Gastrocnemius medialis (tissue), 4 donors: ENCODE measurements at places on chromosomes 2 and 18. TPM values are rescaled to one million over a fixed set of nuclear protein-coding genes. Genes with fewer than 3 reads are reported as not detected.

- DNase-seq: no peak
- H3K27ac ChIP-seq: no peak overlapping the region
- H3K36me3 ChIP-seq: no peaks in the 10 kb centered on the region
Observed at GRCh38 chr18:6943143-6943542, 174.5 kb downstream of the LAMA1 start.

ABCG5 gene
- total RNA-seq: not detected

- H3K27ac ChIP-seq: no peak overlapping the region
- H3K27me3 ChIP-seq: peaks cover 6% of the 10 kb centered on the region
- H3K4me1 ChIP-seq: no peaks in the 10 kb centered on the region
- H3K36me3 ChIP-seq: no peaks in the 10 kb centered on the region
- DNase-seq: no peak
- peak overlapping the region; percentile 38 for H3K4me3 ChIP-seq
Observed at GRCh38 chr2:95389245-95390119, 13.0 kb upstream of the FAHD2A start.

DNA sequence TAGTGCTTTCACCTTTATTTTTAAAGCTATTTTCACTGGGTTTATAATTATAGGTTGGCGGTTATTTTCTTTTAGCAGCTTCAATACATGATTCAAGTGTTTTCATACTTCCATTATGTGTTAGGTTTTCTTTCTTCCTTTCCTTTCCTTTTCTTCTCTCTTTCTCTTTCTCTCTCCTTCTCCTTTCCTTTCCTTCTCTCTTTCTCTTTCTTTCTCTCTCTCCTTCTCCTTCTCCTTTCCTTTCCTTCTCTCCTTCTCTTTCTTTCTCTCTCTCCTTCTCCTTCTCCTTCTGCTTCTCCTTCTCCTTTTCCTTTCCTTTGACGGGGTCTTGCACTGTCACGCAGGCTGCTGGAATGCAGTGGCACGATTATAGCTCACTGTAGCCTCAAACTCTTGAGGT is 36.0 kb downstream of the HAUS1 start:
- DNase-seq: no peak
- H3K4me3 ChIP-seq: no peak overlapping the region
- H3K27ac ChIP-seq: no peak overlapping the region
- H3K4me1 ChIP-seq: peaks cover 6% of the 10 kb centered on the region
- no peaks in the 10 kb centered on the region for H3K27me3 ChIP-seq
- no peaks in the 10 kb centered on the region for H3K36me3 ChIP-seq

DNA sequence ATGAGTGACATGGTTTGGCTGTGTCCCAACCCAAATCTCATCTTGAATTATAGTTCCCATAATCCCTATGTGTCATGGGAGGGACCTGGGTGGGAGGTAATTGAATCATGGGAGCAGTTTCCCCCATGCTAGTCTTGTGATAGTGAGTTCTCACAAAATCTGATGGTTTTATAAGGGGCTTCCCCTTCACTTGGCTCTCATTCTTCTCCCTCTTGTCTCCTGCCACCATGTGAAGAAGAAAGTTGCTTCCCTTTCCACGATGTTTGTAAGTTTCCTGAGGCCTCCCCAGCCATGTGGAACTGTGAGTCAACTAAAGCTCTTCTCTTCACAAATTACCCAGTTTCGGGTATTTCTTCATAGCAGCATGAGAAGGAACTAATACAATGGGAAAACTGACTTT is 14.0 kb downstream of the DNAH7 start:
- H3K4me1 ChIP-seq: no peaks in the 10 kb centered on the region
- no peaks in the 10 kb centered on the region for H3K27me3 ChIP-seq
- no peak for DNase-seq
- no peak overlapping the region for H3K27ac ChIP-seq

SLC9A4 gene
- total RNA-seq: not detected

DCC gene
- not detected for total RNA-seq

DNA sequence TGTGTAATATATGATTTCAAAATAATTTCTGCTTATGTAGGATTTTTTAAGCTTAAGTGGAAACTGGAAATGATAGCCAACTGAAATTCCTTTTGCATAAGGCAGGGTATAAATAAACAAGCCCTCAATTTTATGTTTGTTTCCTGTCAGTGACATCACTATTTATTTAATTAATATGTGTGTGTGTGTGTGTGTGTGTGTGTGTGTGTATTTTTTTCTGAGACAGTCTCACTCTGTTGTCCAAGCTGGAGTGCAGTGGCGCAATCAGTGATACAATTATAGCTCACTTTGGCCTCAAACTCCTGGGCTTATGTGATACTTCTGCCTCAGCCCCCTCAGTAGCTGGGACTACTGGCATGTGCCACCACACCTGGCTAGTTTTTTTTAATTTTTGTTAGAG is 29.3 kb upstream of the CYP20A1 start:
- H3K36me3 ChIP-seq: no peaks in the 10 kb centered on the region
- no peaks in the 10 kb centered on the region for H3K27me3 ChIP-seq
- no peaks in the 10 kb centered on the region for H3K4me1 ChIP-seq
- no peak overlapping the region for H3K4me3 ChIP-seq
- H3K27ac ChIP-seq: no peak overlapping the region

MOCOS gene
- 2.8 TPM for total RNA-seq

LOXHD1 gene
- 0.41 TPM for total RNA-seq

IL1RL1 gene
- total RNA-seq: 1.4 TPM

GRCh38 chr18:27540111-27540510 is 355.0 kb upstream of the CHST9 start:
- no peak for DNase-seq
- H3K27ac ChIP-seq: no peak overlapping the region
- no peak overlapping the region for H3K4me3 ChIP-seq
- H3K4me1 ChIP-seq: peaks cover 8% of the 10 kb centered on the region
- H3K27me3 ChIP-seq: no peaks in the 10 kb centered on the region
- H3K36me3 ChIP-seq: no peaks in the 10 kb centered on the region

DNA sequence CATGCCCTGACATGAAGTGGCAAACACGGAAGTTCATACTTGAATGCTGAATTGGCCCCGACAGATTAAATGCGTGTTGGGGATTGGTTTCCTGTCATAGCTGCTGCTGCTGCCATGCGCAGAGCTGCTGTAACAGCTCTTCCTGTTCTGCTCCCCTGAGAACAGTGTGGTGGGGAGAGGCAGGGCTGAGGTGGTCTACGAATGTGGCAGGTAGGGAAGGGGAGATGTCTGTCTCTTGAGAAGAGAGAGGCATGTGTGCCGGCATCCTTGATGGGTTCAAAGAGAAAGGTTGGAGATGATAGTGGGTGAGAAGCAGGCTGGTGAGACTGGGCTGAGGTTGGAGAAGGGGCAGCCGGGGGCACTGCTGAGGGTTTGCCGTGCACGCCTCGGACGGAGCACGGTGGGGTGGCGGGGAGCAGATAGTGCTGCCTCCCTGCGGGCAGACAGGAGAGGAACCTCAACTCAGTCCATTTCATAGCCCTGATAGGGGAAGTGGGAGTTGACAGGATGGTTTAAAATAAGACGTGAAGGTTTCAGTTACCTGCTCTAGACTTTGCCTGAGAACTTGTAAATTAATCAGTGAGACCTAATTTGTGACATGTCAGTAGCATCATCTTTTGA is 46.1 kb downstream of the TMEM185B start:
- no peaks in the 10 kb centered on the region for H3K36me3 ChIP-seq
- no peak overlapping the region for H3K4me3 ChIP-seq
- no peak for DNase-seq
- no peak overlapping the region for H3K27ac ChIP-seq
- H3K4me1 ChIP-seq: peaks cover 18% of the 10 kb centered on the region

DNA sequence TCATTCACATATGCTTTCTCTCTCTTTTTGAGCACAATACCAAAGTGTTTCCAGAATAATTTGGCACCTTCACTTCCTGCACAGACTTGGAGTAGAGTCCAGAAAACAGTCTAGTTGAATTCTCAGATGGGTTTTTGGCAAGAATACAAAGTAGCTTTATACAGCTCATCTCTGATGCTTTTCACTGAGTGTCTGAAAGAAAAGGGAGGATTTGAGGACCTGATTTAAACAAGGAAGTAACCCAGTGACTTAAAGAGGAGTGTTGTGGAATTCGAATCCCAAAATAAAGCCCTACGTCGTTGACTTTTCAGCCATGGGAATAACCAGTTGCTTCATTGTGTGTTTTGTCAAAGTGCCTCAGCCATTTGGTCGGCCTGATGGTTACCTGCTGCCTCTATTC is 31.8 kb downstream of the METAP1D start:
- no peak overlapping the region for H3K27ac ChIP-seq
- H3K4me3 ChIP-seq: no peak overlapping the region
- H3K4me1 ChIP-seq: no peaks in the 10 kb centered on the region
- no peaks in the 10 kb centered on the region for H3K36me3 ChIP-seq

GRCh38 chr2:152623775-152624174 is 93.5 kb downstream of the PRPF40A start:
- H3K4me3 ChIP-seq: no peak overlapping the region
- no peaks in the 10 kb centered on the region for H3K36me3 ChIP-seq
- no peaks in the 10 kb centered on the region for H3K27me3 ChIP-seq
- DNase-seq: no peak
- no peak overlapping the region for H3K27ac ChIP-seq

GRCh38 chr2:200092235-200092634 is 136.9 kb downstream of the MAIP1 start:
- H3K4me3 ChIP-seq: no peak overlapping the region
- no peaks in the 10 kb centered on the region for H3K27me3 ChIP-seq

- no peaks in the 10 kb centered on the region for H3K27me3 ChIP-seq
- no peak for DNase-seq
- no peaks in the 10 kb centered on the region for H3K36me3 ChIP-seq
- H3K4me3 ChIP-seq: peak overlapping the region; percentile 25
- H3K4me1 ChIP-seq: peaks cover 45% of the 10 kb centered on the region
Observed at GRCh38 chr18:11177382-11177781, 28.0 kb upstream of the PIEZO2 start.

DNA sequence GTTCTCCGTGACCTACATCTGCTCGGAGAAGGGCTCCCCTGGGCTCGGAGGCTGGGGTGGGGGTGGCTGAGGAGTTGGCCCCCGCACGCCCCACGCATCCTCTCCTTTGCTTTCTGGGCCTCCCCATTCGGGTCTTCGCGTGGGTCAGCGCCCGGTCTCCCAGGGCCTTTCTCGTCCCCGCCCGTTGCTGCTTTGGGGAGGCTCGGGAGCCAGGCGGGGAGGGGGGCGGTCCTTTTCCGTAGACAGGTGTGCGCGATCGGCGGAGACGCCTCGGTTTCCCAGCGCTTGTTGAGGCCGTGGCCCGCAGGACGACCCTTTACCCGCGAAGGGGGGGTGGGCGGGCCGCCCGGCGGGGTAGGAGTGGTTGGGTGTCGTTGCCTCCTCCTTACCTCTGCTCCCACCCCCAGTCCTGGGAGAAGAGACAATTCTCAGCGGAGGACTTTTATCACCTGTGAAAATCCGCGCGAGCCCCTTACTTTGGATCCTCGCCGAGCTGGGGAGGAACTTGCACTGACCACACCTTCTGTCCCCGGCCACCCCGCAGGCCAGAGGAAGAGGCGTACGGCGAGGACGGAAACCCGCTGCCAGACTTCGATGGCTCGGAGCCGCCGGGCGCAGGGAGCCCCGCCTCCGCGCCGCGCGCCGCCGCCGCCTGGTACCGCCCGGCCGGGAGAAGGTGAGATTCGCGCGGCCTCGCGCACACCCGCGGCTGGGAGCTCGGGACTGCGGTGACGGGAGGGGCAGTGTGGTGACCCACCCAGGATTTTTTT is 2.6 kb downstream of the ADCYAP1 start:
- H3K27ac ChIP-seq: no peak overlapping the region
- H3K4me1 ChIP-seq: peaks cover 23% of the 10 kb centered on the region
- no peaks in the 10 kb centered on the region for H3K36me3 ChIP-seq
- DNase-seq: no peak
- H3K4me3 ChIP-seq: peak overlapping the region; percentile 43

DNA sequence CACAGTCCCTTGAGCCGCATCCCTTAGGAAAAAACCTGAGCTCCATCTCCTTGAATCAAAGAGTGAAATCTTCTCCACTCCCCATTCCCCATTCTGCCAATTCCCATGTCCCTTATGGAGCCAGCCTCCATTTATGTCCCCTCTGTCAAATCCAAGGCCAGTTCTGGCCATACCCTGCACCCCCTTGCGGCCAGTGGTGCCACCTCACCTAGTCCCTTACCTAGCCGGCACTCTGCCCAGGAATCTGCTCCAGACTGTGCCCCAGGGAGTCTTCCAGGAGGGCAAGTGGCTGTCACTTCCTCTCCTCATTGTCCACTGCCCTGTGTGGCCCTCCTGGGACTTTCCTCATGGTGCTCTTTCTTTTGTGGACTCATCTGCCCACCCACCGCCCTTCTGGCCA is 195.4 kb upstream of the RMP24 start:
- H3K27me3 ChIP-seq: no peaks in the 10 kb centered on the region
- no peak overlapping the region for H3K4me3 ChIP-seq
- H3K4me1 ChIP-seq: no peaks in the 10 kb centered on the region
- DNase-seq: no peak

- H3K36me3 ChIP-seq: no peaks in the 10 kb centered on the region
- H3K27ac ChIP-seq: no peak overlapping the region
- H3K4me3 ChIP-seq: no peak overlapping the region
- H3K27me3 ChIP-seq: no peaks in the 10 kb centered on the region
Observed at GRCh38 chr2:112724591-112725525, 4.0 kb downstream of the NT5DC4 start.

EVX2 gene
- total RNA-seq: not detected

- peak overlapping the region; percentile 89 for H3K27ac ChIP-seq
- no peaks in the 10 kb centered on the region for H3K36me3 ChIP-seq
- H3K4me3 ChIP-seq: peak overlapping the region; percentile 69
- no peaks in the 10 kb centered on the region for H3K27me3 ChIP-seq
Observed at GRCh38 chr2:70123051-70123828, 36.0 kb downstream of the PCBP1 start.

CYRIA gene
- total RNA-seq: 8.0 TPM

DNA sequence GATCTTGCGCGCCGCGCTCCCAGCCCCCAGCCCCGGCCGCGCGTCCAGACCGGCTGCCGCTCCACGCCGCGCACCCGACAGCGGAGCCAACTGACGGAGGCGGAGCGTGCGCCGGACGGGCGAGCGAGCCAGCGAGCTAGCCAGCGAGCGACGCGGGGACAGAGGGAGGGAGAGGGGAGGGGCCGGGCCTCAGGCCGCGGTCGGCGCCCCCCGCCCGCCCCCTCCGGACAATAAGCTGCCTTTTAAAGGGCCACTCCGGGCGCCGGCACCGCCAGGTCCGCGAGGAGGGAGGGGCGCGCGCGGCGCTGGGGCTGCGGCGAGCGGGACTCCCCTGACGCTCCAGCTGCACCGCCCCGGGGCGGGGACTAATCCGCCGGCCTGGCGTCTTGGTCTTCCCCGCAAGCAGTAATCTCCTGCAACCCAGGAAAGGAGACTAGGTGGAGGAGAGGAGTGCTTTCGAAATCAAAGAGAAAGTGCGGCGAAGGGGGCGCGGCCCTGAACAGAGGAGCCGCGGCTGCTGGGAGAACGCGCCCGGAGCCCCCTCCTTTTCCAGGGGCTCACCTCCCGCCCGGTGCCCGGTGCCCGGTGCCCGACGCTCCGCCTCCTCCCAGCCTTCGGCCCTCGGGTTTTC is at the start of gene BIN1:
BIN1 (minus strand) TSS at position 164 of the 631 bp plus-strand sequence. CDS start 211 bp downstream, outside the sequence.
- peaks cover 44% of the 10 kb centered on the region for H3K4me1 ChIP-seq
- H3K27me3 ChIP-seq: no peaks in the 10 kb centered on the region
- DNase-seq: peak; percentile 87
- H3K27ac ChIP-seq: peak within 1 kb of the TSS; percentile 100
- H3K36me3 ChIP-seq: no peaks in the 10 kb centered on the region

SLC19A3 gene
- 0.20 TPM for total RNA-seq

DSG3 gene
- not detected for total RNA-seq

- no peak for DNase-seq
- H3K4me1 ChIP-seq: no peaks in the 10 kb centered on the region
- no peaks in the 10 kb centered on the region for H3K36me3 ChIP-seq
- no peaks in the 10 kb centered on the region for H3K27me3 ChIP-seq
Observed at GRCh38 chr2:223626716-223627115, 24.6 kb upstream of the SCG2 start.

PLEKHM3 gene
- total RNA-seq: 8.8 TPM

MORN2 gene
- 14.7 TPM for total RNA-seq

ADRA2B gene
- total RNA-seq: 2.4 TPM
